Uterus (tissue), 4 donors: ENCODE measurements at places on chromosomes 5 and 9.

- DNase-seq: no peak
Observed at GRCh38 chr5:17103461-17103860, 114.0 kb upstream of the BASP1 start.

DNA sequence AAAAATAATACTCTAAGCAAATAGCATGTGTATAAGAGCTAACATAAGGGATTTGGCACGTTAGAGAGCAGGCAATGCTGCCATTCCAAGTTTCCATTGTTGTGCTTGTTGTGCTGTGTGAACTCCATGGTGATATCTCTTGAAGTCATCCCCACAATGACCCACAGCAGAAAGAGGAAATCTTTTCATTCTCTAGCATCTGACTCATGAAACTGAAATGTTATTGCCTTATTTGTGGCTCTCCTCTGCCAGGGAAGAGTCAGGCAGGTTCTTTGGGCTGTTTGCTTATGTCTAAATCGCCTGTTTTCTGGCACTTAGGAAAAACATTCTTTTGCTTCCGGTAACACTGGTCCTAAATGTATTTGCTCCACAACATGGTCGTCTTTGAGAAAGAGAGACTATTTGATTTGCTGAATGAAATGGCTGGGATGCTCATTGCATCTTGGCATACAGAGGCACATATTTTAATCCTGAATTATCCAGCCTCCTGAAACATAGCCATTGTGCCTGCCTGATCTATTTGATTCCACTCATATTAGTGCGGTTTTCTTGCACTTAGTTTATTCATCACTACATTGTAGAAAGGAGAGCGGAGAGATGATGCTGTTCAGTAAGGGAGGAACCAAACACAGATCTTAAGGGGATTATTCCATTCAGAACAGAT is 188.8 kb downstream of the CSNK1G3 start:
- DNase-seq: peak; percentile 15

- DNase-seq: no peak
Observed at GRCh38 chr9:122186301-122186700, 26.6 kb downstream of the MORN5 start.

GRCh38 chr5:127550652-127551409 is 33.4 kb downstream of the PRRC1 start:
- DNase-seq: no peak

DNA sequence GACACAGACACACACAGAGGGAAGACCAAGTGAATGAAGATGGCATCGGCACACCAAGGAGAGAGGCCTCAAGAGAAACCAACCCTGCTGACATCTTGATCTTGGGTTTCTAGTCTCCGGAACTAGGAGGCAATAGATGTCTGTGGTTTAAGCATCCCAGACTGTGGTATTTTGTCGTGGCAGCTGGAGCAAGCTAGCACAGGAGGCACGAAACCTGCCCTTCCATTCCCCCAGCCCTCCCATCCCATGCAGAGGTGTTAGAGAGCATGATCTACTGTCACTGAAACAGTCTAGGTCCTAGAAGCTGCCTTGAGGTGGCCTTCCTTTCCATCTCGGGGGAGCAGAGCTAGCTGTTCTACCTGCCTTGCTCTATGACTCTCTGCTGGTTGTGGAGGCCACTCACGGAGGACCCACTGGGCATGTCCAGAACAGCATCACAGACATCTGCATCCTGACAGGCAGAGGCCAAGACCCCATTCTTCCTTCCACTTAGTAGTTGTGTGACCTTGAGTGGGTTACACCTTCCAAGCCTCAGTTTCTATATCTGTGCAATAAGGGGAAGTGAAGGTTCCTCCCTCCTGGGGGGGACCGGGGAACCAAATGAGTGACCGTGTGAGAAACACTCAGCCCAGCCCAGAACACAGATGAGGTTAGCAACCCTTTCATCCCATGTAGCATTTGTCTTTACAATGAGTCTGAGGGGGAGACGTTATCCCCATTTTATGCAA is 134.3 kb upstream of the BOD1 start:
- DNase-seq: no peak

- no peak for DNase-seq
Observed at GRCh38 chr9:12880406-12881015, 105.7 kb downstream of the LURAP1L start.

- DNase-seq: no peak
Observed at GRCh38 chr5:129172580-129172979, 78.0 kb downstream of the ISOC1 start.

DNA sequence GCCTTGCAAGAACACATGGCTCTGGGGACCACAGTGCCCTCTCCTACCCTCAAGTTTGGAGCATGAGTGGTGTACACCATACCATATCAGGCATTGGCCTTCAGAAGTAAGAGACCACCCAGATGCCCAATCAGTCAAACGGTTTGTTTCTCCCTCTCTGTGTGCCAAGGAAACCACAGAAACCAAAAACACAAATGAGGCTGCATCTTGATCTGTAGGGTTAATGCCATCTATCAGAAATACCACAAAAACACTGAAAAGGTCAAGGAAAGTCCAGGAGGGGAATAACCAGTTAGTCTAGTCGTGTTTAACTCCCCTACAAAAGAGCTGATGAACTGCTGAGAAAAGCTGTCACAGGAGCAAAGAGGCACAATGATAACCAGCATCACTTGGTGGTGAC is 78.4 kb downstream of the INSYN2B start:
- DNase-seq: no peak

DNA sequence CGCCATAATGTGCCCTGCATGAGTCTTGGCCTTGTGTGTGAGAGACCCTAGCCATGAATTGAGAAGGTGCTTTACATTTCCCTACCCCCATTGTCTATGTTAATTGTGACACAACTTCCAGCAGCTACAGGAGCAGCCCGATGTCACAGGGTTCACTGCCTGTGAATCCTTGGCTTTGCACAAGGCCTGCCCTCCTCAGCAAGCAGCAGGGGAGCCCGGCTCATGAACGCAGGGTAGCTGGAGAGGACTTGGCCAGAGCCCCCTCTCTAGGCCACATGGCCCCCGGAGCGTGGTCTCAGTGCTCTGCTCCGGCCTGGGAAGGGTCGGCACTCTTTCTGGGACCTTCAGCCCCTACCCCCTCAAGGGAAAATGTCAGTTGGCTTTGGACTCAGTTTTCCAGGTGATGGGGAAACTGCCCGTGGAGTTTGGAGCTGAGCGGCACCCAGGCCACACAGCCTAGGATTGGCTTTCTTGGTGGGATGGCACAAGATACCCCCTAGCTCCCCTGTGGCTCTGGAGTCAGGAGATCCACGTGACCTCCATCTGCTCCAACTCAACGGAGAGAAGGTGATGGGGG is 160.8 kb downstream of the DAB2IP start:
- no peak for DNase-seq

GRCh38 chr5:145243016-145243415 is 592.1 kb downstream of the PRELID2 start:
- DNase-seq: no peak

- DNase-seq: no peak
Observed at GRCh38 chr5:8316608-8317280, 447.8 kb downstream of the MTRR start.

DNA sequence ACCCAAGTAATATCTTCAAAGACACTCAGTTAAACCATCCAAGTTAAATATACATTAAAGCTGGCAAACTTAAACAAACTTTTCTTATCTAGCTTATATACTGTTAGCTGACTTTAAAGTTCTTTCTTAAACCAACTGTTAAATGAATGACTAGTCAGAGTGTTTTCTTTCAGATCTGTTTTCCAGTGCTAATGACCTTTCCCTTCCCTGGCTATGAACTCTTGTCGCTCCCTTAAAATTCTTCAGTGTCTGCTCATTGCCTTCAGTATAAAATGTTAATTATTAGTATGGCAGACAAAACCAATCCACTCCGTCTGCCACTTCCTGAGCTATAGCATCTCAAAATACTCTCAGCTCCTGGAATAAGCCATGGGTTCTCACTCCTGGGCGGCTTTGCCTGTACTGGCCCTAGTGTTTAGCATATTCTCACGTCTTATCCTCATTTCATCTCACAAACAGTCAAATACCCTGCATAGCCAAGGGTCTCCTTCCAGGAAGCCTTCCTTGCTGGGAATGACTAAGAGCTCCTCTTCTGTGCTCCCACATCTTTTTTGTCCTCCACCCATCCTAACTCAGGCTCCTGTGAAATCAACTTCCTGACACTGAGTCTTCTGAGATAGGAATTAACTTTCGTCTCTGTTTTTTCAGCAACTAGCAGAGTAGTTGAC is 87.7 kb downstream of the VCAN start:
- DNase-seq: no peak

DNA sequence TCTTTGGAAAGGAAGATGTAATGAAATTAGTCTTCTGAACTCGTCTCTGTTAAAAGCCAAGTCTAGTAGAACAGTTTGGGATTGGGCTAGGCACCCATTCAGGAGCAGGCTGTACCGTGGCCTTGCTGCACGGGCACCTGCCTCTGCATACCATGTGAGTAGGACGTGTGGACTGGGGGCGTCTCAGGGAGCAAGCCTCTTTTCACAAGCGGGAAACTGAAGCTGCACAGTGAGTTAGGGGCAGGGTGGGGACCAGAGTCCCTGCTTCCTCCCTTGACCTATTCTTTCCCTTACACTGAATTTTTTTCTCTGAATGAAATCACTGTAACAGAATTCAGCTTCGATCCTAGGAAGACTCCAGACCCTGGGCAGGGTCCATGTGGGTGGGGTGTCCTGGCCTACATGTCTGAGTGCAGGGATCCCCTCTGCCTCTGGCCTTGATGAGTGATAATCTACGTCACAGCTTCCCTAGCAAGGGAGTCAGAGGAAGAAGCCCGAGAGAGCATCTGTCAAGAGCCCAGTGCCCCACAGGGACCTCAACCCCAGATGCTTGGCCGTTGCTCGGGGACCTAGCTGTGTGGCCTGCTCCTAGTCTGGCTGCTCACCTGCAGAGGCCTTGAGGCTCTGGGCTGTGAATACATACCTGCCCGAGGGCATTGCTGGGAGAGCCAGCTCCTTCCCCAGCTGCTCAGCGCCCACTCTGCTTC is 15.1 kb downstream of the PHF2 start:
- DNase-seq: no peak

DNA sequence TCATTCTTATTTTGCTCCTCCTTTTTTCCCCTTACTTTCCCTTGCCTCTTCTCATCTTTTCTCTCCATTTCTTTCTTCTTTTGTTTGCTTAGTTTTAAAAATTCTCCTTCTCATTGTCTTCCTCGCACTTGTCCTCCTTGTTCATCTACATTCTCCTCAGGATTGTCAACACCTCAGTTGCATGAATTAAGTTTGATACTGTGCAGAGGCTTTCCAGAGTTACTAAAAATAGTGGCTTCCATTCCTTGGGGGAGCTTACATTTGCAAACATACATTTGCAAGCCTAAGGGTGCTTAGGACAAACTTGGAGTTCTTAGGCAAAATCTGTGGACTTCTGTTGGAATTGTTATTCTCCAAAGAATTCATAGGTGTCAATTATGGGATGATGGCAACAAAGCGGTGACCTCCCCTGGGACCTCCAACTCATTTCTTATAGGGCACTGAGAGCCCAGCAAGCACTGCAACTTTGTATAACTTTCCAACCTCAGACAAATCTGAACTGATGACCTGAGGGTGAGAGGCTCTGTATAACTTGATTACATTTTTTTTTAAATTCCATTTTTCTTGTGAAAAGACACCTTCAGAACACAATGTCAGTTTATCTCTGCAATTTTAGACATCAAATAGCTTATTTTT is 371.4 kb downstream of the TMEM38B start:
- DNase-seq: no peak

GRCh38 chr5:157167214-157167621 is 1.2 kb upstream of the GARIN3 start:
- no peak for DNase-seq

DNA sequence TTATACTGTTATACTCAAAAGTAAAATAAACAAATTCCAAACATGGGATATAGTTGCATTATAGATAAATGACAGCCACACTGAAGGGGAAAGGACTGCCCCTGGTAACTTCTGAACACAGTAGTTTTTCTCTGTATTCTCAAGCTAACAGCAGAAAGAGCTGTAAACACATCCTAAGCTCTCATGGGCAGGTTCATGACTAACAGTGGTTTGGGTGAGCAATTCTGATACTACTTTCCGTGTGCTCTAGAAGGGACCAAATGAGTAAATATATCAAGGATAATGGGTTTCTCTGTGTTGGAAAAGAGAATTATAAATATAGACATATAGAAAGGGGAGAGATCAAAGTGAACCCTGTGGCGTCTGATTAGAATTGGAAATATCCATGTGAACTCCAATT is 2.2 kb upstream of the LCN6 start:
- DNase-seq: no peak

GRCh38 chr9:37486616-37487548 is 1.1 kb downstream of the POLR1E start:
- DNase-seq: peak; percentile 70

DNA sequence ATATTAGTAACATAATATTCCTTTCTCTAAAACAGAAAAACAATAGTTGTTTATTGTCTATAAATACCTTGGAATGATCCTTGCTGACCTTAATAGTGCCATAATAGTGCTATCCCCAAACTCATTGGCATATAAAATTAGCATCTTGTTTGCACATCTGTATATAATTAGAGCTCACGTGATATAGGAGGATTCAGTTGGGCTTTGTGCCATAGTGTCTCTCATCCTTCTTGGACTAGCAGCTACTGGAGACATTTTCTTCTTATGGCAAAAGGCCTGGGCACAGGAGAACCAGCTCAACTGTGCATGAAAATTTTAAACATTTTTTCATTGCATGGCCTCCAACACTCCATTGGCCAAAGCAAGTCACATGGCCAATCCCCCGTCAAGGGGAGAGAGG is 342.5 kb downstream of the SPATA31D1 start:
- no peak for DNase-seq

- DNase-seq: no peak
Observed at GRCh38 chr9:73026375-73026774, 73.5 kb upstream of the ALDH1A1 start.

DNA sequence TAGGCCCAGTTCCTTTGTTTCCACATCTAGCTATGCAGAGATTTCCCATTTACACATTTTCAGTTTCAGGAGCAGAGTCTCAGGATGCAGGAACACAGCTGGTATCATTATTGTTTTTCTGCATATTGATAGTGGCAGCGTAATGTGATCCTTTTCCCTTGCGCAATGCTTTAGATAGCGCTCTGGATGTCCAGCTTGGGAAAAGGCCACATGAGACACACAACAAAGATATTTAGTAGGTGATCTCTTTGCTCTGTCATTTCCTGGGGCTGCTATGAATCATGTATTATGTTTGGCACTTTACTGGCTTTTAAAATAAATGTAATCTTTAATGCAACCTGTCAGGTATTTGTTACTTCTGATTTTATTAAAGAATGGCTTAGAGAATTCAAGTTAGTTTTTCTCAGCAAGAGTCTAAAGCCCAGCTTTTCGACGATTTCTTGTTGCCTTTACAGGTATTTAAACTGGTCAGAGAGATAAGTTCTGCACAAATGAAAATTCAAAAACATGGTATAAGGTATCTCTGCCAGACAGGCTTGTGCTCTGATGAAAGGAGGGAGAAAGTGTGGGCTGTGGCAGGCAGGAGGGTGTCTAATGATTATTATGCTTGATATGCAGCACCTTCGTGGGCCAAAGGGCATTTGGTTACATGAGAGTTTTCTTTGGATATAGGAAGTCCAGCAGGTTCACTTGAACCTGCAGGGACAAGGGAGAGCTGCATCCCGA is 42.2 kb downstream of the PTTG1 start:
- no peak for DNase-seq

- DNase-seq: no peak
Observed at GRCh38 chr5:14574096-14574495, 7.5 kb upstream of the OTULINL start.

- DNase-seq: no peak
Observed at GRCh38 chr5:96855031-96855872, 21.0 kb upstream of the ERAP2 start.
